Activated gamma-delta T cell treated with Interleukin-2 at 50 U/mL for 16 hours (primary cell): ENCODE measurements at places on chromosomes 3 and 15.

GRCh38 chr15:74780523-74781430, 1.1 kb upstream of the CSK start:
- DNase-seq = no peak

DNA sequence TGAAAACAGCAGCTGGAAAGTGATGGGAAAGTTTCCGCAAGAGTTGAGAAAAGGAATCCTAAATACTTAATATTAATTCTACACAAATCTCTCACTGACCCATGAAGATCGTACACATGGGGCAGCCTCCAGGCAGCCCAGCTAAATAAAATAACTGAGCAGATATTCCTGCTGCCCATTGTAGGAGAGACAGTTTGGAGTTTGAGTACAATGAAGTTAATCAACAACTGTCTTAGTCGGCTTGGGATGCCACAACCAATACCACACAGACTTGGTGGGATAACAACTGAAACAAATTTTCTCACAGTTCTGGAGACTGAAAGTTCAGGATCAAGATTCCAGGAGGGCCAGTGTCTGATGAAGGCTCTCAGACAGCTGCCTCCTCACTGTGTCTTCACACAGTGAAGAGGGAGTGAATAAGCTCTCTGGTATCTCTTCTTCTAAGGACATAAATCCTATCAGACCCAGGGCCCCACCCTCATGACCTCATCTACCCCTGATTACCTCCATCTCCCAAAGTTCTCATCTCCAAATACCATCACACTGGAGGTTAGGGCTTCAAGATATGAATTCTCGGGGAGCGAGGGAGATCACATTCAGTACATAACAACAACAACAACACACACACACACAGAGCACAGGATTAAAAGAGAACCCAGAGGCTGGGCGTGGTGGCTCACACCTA, 9.7 kb downstream of the TRPM7 start:
- no peak for DNase-seq

GRCh38 chr3:16200411-16200810, 25.9 kb downstream of the GALNT15 start:
- no peak for DNase-seq

DNA sequence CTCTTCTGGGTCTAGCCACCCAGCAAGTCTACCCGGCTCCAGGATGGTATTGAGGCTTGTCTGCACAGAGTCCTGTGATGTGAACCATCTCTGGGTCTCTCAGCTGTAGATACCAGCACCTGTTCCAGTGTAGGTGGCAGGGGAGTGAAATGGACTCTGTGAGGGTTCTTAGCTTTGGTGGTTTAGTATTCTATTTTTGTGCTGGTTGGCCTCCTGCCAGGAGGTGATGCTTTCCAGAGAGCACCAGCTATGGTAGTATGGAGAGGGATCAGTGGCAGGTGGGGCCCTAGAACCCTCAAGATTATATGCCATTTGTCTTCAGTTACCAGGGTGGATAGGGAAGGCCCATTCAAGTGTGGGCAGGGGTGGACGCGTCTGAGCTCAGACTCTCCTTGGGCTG, 283.4 kb upstream of the LYSMD4 start:
- no peak for DNase-seq

GRCh38 chr3:182027366-182027765, 315.6 kb downstream of the SOX2 start:
- no peak for DNase-seq

DNA sequence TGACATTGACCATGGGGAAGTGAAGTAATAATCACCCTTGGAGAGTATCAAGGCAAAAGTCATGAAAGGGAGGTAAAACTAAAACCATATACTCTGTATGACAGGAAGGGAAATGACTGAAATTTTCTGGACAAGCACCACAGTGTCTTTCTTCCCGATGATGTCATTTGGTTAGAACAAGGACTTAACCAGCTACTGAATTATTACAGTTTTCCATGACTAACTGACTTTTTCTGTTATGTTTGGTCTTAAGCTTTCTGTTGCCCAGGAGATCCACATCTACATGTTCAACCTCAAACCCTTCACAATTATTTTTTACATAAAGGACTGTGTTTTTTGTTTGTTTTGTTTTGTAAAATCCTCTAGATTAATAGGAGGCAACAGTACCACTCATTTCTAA, 191.9 kb upstream of the IL12A start:
- no peak for DNase-seq
